PC-3 (cell line): ENCODE measurements at places on chromosomes 2 and 18. TPM values are rescaled to one million over a fixed set of nuclear protein-coding genes. Genes with fewer than 3 reads are reported as not detected.

GRCh38 chr18:2891526-2892431 is 45.0 kb downstream of the EMILIN2 start:
- H3K27me3 ChIP-seq: peaks cover 4% of the 10 kb centered on the region; the same call in 1 of the 2 replicates
- no peak overlapping the region for H3K4me3 ChIP-seq
- no peaks in the 10 kb centered on the region for H3K36me3 ChIP-seq
- peak; percentile 7 for DNase-seq
- H3K4me1 ChIP-seq: peaks cover 9% of the 10 kb centered on the region

GRCh38 chr2:116935097-116935814 is 879.2 kb upstream of the DDX18 start:
- no peak for DNase-seq
- no peaks in the 10 kb centered on the region for H3K36me3 ChIP-seq
- H3K4me3 ChIP-seq: no peak overlapping the region
- no peaks in the 10 kb centered on the region for H3K27me3 ChIP-seq

GRCh38 chr2:114550895-114551793 is 108.7 kb downstream of the DPP10 start:
- no peaks in the 10 kb centered on the region for H3K36me3 ChIP-seq
- no peak overlapping the region for H3K4me3 ChIP-seq
- peak; percentile 75 for DNase-seq
- peaks cover 36% of the 10 kb centered on the region for H3K27me3 ChIP-seq

DNA sequence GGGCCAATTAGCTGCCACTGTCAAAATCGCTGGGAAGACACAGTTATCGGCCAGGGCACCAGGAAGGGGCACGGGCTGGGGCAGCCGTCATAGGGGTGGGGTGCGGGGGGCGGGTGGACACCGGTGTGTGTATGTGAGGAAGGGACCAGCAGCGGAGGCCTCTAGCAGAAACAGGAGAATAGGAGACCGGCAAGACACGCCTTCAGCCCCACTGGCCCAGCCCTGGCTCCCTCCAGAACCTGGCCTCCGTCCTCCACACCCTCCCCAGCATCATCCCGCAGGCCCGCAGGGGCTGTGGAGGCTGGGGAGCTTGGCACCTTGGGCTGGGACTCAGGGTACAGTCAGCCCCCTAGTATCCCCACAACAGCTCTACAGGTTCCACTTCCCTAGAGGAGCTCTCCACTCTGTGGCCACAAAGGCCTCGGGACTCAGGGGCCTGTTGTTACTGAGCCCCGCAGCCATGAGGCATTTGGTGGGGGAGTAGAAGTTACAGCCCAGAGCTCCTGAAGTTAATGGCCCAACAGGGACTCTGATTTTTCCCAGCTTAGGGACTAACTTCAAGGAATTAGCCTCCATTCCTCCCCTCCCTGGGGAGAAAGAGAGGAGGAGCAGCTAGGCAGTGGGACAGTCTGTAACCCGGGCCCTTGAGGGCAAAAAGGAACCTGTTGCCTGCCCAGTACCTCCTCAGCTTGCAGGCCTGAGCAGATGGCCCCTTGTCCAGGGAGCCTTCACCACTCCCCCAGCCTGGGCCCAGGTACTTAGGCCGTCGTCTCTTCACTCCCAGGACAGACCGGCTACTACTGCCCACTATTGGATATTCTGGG is 19.9 kb downstream of the SH2D6 start:
- H3K4me1 ChIP-seq: peaks cover 26% of the 10 kb centered on the region
- H3K4me3 ChIP-seq: peak overlapping the region; percentile 42; the same call in 1 of the 2 replicates
- H3K27ac ChIP-seq: no peak overlapping the region
- no peaks in the 10 kb centered on the region for H3K27me3 ChIP-seq

- H3K27me3 ChIP-seq: no peaks in the 10 kb centered on the region
- no peak overlapping the region for H3K27ac ChIP-seq
- H3K36me3 ChIP-seq: no peaks in the 10 kb centered on the region
Measured at GRCh38 chr2:109230941-109231420, 102.0 kb downstream of the SH3RF3 start.

Gene RESP18
- not detected in 2 replicates for total RNA-seq

- H3K36me3 ChIP-seq: no peaks in the 10 kb centered on the region
- peak; percentile 76 for DNase-seq
- peak overlapping the region; percentile 71 for H3K27ac ChIP-seq
- H3K27me3 ChIP-seq: no peaks in the 10 kb centered on the region
Measured at GRCh38 chr18:1412655-1413322, 508.1 kb downstream of the ADCYAP1 start.

- H3K27ac ChIP-seq: no peak overlapping the region
- H3K27me3 ChIP-seq: no peaks in the 10 kb centered on the region
- H3K4me3 ChIP-seq: no peak overlapping the region
Measured at GRCh38 chr2:8053216-8053615, 628.6 kb upstream of the ID2 start.

Gene SRD5A2
- total RNA-seq: 0.07 TPM in 1 of 2 replicates, not detected in the other

GRCh38 chr2:228318218-228318617 is 136.7 kb upstream of the SPHKAP start:
- no peaks in the 10 kb centered on the region for H3K4me1 ChIP-seq
- no peaks in the 10 kb centered on the region for H3K36me3 ChIP-seq
- H3K4me3 ChIP-seq: no peak overlapping the region
- H3K27ac ChIP-seq: no peak overlapping the region
- H3K27me3 ChIP-seq: peaks cover 16% of the 10 kb centered on the region; the same call in 1 of the 2 replicates
- peak; percentile 72 for DNase-seq

- H3K4me1 ChIP-seq: peaks cover 48% of the 10 kb centered on the region
- H3K36me3 ChIP-seq: no peaks in the 10 kb centered on the region
- no peaks in the 10 kb centered on the region for H3K27me3 ChIP-seq
- DNase-seq: peak; percentile 51
- peak overlapping the region; percentile 76 for H3K27ac ChIP-seq
- peak overlapping the region; percentile 13; the same call in 1 of the 2 replicates for H3K4me3 ChIP-seq
Measured at GRCh38 chr18:74281980-74282754, 9.6 kb downstream of the CYB5A start.

- no peak overlapping the region for H3K27ac ChIP-seq
- H3K4me1 ChIP-seq: peaks cover 5% of the 10 kb centered on the region
- H3K36me3 ChIP-seq: no peaks in the 10 kb centered on the region
Measured at GRCh38 chr18:68152770-68153169, 562.1 kb downstream of the TMX3 start.

DNA sequence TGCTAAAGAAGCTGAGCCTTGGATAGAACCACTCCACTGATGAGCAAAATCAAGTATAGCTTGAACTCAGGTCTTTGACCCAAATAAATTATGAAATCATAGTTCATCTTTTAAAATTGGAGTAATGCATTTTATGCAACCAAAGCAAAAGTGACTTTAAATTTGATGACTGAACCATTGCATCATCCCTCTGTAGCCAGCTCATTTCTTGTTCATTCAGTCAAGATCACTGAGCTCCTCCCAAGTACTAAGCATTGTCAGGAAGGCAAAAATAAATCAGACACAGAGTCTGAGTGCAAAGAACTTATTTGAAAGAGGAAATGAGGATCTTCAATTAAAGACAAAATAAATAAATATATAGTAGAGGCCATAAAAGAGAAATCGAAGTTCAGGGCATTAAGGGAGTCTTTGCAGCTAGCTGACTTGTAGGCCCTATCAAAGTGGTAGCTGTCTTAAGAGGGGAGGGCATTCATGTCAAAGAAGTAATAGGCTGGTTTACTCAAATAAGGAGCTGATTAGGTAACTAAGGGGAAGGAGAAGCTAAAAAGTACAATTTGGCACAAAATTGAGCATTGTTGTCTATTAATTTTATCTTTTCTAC is 411.8 kb downstream of the MTX2 start:
- H3K36me3 ChIP-seq: no peaks in the 10 kb centered on the region
- H3K4me3 ChIP-seq: no peak overlapping the region
- no peak overlapping the region for H3K27ac ChIP-seq

DNA sequence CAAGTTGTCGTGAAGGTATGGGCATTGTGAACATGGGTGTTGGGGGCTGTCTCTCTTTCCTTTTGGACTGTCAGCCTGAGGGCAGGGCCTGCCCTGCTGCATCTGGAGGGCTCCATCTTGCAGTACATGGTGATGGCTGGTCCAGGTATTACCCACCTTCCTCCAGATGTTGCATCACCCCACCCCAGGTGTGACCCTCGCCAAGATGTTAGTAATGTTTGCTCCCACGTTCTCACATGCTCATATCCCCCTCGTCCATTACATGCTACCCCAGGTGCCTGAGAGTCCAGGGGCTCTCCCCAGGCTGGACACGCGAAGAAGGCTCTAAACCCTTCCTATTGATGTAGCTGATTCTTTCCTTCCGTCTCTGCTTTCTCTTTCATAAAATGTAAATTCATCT is 13.9 kb downstream of the ZAP70 start:
- peaks cover 9% of the 10 kb centered on the region for H3K4me1 ChIP-seq
- H3K27me3 ChIP-seq: no peaks in the 10 kb centered on the region
- DNase-seq: no peak

GRCh38 chr18:74963820-74964446 is 245.0 kb downstream of the PTGR3 start:
- H3K27me3 ChIP-seq: no peaks in the 10 kb centered on the region
- H3K4me1 ChIP-seq: no peaks in the 10 kb centered on the region
- peak; percentile 63 for DNase-seq
- no peaks in the 10 kb centered on the region for H3K36me3 ChIP-seq

DNA sequence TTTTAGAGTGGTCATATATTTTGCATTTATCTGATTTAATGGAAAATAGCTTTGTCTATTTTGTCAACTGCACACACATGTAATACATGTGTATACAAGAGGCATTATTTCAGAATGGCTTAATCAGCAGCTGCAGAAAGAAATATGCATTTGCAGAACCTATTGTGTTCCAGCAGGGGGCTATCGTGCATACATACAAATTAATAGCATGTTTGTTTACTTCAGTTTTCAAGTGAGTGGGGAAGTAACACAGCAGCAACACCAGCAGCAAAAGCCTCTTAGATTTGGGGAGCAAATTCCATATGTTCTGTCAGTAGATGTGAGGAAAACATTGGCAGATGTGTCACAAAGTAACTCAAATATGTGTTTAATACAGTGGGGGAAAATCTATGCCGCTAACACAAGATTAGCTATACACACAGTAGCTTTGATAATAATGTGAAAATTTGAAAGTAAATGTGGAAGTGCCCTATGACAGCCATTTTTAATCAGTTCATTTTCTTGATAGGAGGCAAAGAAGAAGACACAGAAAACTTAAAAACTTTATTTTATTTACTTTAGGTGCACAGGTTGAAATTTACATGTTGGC is 218.1 kb downstream of the WDR7 start:
- H3K36me3 ChIP-seq: no peaks in the 10 kb centered on the region
- peak; percentile 68 for DNase-seq
- no peak overlapping the region for H3K4me3 ChIP-seq
- H3K27me3 ChIP-seq: no peaks in the 10 kb centered on the region
- no peaks in the 10 kb centered on the region for H3K4me1 ChIP-seq
- no peak overlapping the region for H3K27ac ChIP-seq

Gene TOGARAM2
- total RNA-seq: not detected in 2 replicates

DNA sequence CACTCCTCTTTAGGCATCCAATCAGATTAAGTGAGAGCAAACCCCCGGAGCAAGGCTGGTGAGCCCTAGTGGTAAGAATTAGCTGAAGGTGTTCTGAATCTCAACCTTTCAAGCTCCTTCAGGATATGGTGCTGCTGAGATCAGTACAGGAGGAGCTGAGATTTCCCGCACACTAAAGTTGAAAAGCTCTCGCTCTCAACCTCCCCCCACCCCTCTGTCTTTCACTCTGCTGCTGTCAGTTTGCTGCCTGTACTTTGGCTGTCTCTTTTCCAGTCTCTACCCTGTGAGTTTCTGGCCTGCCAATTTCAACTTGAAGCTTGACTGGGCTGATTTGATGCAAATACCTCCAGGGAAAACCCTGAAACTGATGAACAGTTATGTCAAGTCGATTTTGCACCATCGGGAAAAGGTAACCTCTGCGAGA is 15.7 kb downstream of the ZEB2 start:
- H3K4me1 ChIP-seq: peaks cover 8% of the 10 kb centered on the region; the same call in 1 of the 2 replicates
- no peak for DNase-seq
- no peak overlapping the region for H3K4me3 ChIP-seq
- no peaks in the 10 kb centered on the region for H3K27me3 ChIP-seq
- H3K27ac ChIP-seq: no peak overlapping the region
